PC-9 (cell line): ENCODE measurements at places on chromosomes 11 and 22. TPM values are rescaled to one million over a fixed set of nuclear protein-coding genes. Genes with fewer than 3 reads are reported as not detected.

GRCh38 chr11:23336961-23337360, 476.7 kb upstream of the CCDC179 start:
- no peak for DNase-seq

- no peak for DNase-seq
These were observed 102.7 kb downstream of the BRD1 start for GRCh38 chr22:49724893-49725489.

GRCh38 chr11:132278801-132279574, 908.6 kb downstream of the NTM start:
- no peak for DNase-seq

MOGAT2 gene
- not detected in 2 replicates for total RNA-seq

LRRC55 gene
- not detected in 2 replicates for total RNA-seq
